Activated CD8-positive, alpha-beta memory T cell treated with anti-CD3 and anti-CD28 coated beads for 4 hours (primary cell): ENCODE measurements at places on chromosomes 7 and 10.

DNA sequence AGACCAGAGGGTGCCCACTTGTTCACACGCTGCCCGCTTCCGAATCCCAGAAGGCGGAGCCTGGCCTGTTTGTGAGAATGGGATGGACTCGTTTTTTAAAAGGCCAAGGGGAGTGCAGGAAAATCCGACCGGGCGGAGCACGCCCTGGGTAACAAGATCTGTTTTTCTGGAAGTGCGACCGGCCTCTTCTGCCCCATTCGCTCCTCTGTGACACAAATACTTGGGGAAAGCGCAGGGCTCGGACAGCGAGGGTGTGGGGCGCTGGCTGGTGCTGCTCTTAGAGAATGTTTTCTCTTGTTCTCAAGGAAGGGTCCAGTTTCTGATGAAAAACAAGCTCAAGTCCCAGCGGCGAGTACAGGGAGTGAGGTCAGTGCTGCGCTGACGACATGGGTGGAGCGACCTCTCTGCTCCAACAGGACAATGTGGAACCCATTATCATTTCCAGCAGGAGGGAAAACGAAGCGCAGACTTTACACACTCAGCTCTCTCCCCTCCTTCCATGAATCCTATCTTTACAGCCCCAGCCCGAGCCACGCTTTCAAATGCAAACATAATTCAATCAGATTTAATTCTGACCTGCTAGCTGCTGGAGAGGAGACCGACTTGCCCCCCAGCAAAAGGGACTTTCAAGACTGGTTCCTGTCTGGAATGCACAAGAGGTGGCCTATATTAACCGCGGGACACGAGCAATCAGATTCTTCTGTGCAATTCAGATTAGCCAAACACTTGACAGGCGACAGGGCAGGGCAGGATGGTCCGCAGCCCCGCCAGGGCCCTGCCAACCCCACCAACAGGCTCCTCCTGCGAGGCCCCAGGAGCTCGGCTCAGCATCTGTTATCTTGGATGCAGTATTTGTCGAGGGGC is 1.1 kb downstream of the RADIL start:
- no peak for DNase-seq

GRCh38 chr7:42348631-42349030 is 111.6 kb upstream of the GLI3 start:
- no peak for DNase-seq

GRCh38 chr7:156612930-156613329 is 27.6 kb upstream of the RNF32 start:
- peak; percentile 32 for DNase-seq

GRCh38 chr7:158449942-158450341 is 137.7 kb downstream of the PTPRN2 start:
- no peak for DNase-seq

GRCh38 chr10:68163735-68164134 is 54.4 kb downstream of the MYPN start:
- DNase-seq = no peak

GRCh38 chr10:60172363-60172990 is 217.2 kb downstream of the ANK3 start:
- no peak for DNase-seq

- DNase-seq = no peak
Observed at GRCh38 chr10:101894266-101894665, 50.7 kb upstream of the KCNIP2 start.

GRCh38 chr7:41199136-41199535 is 503.8 kb downstream of the INHBA start:
- no peak for DNase-seq

- DNase-seq = no peak
Observed at GRCh38 chr7:77266291-77266794, 66.7 kb upstream of the FGL2 start.

- no peak for DNase-seq
Observed at GRCh38 chr7:20359341-20359963, 28.8 kb downstream of the ITGB8 start.

DNA sequence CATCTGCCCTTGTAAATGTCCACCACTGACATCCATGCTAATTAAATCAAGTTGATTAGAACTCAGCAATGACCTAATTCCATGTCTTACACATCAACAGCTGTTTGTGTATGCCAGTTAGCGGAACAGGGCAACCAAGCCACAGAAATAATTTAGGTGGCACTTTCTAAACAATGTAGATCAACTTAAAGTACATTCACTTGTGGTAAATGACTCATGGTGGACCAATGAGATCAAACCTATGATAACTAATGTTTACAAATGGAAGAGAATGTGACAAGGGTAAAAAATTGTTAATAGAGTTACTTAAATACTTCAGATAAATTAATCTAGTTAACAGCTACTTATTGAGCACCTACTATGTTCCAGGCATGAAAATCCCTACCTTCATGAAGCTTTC is 63.1 kb upstream of the ICA1 start:
- DNase-seq = no peak

DNA sequence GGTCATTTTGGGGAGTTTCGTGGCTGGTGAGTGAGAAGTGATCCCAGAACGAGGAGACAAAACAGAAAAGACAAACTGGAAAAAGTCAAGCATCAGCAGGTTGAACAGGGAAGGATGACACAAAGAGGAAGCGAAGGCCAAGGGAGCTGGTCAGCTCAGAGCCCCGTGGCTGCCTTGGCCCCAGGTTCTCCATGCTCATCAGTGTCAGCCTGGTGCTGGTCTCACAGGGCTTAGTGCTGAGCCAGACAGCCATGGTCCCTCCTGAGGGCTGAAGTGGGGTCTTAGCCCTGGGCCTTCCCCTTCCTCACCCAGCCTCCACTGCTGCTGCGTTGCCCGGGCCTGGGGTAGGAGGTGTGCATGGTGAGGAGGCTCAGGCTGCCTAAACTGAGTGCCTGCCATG is 183.6 kb downstream of the PFKFB3 start:
- no peak for DNase-seq

DNA sequence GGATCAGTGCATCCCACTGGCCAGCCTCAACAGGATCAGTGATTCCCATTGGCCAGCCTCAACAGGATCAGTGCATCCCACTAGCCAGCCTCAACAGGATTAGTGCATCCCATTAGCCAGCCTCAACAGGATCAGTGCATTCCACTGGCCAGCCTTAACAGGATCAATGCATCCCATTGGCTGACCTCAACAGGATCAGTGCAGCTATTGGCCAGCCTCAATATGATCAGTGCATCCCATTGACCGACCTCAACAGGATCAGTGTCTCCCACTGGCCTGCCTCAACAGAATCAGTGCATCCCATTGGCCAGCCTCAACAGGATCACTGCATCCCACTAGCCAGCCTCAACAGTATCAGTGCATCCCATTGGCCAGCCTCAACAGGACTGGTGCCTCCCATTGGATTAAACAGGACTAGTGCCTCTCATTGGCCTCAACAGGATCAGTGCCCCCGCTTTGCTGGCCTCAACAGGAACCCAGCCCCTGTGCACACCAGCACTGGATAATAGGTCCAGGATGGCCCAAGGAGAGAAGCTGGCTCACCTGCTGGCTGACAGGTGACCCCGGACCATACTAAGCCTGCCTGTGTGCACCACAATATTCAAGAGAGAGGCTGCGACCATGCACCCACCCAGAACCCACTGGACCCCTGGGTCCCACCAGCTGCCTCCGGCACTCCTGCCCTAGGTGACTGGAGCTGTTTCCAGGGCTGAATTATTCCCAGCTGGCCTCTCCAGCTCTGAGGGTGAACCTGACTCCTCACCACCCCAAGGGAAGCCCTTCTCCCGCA is 59.9 kb downstream of the PDGFA start:
- no peak for DNase-seq

DNA sequence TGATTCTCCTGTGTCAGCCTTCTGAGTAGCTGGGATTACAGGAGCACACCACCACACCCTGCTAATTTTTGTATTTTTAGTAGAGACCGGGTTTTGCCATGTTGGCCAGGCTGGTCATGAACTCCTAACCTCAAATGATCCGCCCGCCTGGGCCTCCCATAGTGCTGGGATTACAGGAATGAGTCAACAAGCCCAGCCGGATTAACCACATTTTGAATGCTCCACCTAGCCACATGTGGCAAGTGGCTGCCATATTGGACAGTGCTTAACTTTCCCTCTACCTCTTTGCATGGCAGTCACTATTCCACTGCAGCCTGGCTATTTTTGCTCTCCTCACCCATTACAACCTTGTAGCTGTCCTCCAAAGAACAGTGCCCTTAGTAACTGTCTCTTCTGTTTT is 160.1 kb downstream of the GATA3 start:
- no peak for DNase-seq

DNA sequence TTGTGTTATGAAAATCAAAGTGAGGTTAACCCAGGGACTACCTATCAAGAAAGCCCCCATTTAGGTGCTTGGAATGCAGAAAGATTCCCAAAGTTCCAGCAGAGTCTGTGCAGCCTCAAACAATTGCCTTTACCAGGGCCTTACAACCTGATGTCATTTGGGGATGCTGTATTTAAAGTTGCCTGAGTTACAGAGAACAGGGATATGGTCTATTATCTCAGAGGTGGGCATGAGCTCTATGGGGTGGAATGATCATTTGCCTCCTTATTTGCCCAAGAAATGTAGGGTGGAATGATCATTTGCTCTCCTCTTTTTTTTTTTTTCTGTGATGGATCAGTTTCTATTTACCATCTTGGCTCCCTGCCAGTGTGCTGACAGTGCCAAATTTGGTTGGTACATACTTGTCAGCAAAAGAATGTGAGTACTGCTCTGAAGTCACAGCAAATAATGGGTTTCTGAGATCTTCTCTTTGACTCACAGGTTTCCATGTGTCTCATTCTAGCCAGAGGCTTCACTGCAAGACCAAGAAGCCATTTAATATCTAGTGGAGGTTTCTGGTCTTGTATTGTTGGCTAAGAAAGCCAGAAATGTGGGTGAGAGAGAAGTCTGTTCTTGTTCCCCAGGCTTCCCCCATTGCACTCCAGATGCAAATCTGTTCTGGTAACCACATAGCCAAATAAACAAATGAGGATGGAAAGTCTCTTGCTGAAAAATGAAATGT is 45.5 kb upstream of the ZNRF2 start:
- DNase-seq = no peak

DNA sequence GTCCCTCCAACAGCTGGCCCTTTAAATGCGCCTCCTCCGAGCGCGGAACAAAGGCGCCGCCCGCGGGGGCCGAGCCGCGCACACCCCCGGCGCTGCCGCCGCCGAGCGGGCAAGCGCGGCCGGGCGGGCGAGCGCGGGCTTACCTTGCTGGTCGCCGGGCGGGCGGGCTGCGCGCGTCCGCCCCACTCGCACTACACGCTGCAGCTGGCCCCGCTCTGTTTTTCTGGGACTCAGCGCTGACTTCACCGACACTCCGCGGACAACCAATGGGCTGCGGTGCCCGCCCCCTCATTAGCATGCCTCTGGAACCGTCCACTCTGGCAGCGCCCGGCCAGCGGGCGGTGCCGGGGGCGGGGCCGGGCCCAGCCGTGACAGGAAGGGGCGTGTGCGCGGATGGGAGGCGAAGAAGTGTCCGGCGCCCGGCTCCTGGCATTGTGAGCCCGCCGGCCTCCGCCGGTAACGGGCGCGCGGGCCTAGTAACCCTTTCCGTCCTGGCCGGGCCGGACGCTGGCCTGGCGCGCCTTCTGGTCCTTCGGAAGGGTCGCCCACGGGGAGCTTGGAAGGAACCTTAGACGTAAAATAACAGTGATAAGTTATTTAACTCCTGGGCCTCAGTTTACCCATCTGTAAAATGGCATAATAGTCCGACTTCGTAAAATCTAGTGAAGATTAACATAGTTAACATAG is at the start of gene SORBS1:
Gene SORBS1, minus strand, starts transcription at position 195 of the 687 bp plus-strand sequence. CDS start 120,236 bp downstream, outside the sequence.
- DNase-seq = peak; percentile 55

GRCh38 chr7:150325110-150325611 is 1.8 kb upstream of the ACTR3C start:
- DNase-seq = no peak

DNA sequence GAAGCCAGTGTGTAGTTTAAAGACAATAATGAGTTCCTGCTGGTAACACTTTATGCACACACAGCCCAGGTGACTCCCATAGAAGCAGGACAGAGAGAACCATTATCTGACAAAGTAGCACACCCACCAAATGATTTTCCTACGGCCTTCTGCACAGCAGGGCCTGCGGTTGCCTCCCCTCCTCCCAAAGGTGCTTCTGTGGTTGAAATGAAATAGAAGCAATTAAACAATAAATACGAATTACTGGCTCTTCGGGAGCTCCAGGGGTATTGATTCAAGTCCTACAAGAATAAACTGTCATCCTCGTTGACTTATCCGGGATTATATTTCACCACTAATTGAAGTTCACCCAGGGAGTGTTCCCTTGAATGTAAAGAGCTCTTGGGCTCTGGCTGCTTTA is 172.1 kb downstream of the ACTR3B start:
- no peak for DNase-seq

DNA sequence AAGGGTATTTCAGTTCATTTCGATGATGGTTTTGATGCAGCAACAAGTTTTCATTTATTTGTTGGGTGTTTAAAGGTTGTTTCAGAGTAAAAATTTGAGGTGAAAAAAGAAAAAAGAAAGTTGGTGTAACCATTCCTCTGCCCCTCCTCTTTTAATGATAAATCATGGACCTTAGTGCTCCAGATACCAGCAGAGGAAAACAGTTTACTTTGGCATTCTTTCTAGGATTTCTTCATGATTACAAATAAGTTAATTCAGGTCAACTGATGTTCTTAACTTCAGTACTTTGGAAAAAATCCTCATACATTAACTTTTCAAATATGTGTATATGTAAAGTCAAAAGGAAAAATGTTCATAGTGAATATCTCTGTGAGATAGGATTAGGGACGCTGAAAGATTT is 2.0 kb upstream of the RBP4 start:
- DNase-seq = no peak

DNA sequence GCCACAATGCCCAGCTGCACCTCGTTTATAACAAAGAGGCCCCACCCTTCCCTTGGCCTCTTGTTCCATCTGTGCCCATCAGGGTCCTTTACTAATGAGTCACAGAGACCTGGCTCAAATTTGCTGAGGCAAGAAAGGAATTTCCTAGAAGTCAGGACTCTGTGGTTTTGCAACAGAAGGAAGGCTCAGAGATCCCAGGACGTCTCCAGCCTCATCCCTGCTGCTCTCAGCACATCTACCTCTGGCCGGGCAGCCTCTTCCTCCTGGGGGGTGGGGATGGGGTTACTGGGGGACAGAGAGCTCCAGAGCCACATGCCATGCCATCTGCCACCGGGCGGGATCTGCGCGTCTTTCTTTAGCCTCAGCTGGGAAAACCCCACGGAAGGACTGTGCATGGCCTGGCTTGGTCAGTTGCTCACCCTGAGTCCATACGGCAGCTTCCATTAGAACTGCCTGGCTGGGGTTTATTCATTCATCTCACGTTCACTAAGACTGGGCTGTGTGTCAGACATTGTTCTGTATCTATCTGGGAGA is 41.9 kb upstream of the PSMG3 start:
- no peak for DNase-seq

- no peak for DNase-seq
Observed at GRCh38 chr7:22001345-22002004, 55.8 kb upstream of the CDCA7L start.

DNA sequence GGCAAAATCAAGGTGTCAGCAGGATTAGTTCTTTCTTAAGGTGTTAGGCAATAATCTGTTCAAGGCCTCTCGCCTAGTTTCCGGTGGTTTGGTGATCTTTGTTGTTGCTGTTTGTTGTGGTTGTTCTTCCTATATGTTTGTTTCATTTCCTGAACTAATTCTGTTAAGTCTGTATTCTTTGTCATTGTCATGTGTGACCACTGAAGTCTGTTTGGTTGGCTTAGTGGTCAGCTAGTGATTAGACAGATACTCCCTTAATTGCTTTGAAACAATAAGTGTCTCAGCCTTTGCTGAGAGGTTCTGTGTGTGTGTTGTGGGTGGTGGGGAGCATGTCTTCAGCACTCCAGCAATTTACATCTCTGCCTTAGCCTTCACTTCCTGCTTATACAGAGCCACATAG is 46.0 kb downstream of the ABCC2 start:
- no peak for DNase-seq

GRCh38 chr10:97914837-97915211 is 65.2 kb downstream of the GOLGA7B start:
- DNase-seq = peak; percentile 37
